Stimulated activated naive CD4-positive, alpha-beta T cell (primary cell): ENCODE measurements at places on chromosomes 16 and 17.
A peak's percentile ranks its signal among the peaks of the same experiment; 100 is the strongest.

GRCh38 chr16:85981826-85982562, 83.0 kb downstream of the IRF8 start:
- no peak for DNase-seq

GRCh38 chr17:16129441-16130205, 85.7 kb downstream of the NCOR1 start:
- DNase-seq, result no peak

GRCh38 chr16:55341681-55342080, 17.7 kb downstream of the IRX6 start:
- DNase-seq, result no peak

- DNase-seq, result no peak
These were observed 181.6 kb upstream of the C17orf78 start for GRCh38 chr17:37194208-37194607.

DNA sequence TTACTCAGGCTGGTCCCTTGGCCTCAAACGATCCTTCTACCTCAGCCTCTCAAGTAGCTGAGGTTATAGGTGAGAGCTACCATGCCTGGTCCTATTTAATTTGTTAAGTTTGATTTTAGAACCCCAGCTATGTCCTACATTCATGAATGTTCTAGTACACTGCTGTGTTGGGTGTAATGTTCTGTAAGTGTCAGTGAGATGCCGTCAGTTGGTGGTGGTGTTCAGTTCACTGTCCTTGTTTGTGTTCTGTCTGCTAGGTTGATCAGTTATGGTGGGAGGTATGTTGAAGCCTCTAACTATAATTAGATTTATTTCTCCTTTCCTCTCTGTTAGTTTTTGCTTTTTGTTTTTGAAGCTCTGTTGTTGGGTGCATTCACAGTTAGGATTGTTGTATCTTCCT, 8.3 kb downstream of the IST1 start:
- no peak for DNase-seq

- no peak for DNase-seq
These were observed 514 bp downstream of the UBFD1 start for GRCh38 chr16:23557779-23558702.

DNA sequence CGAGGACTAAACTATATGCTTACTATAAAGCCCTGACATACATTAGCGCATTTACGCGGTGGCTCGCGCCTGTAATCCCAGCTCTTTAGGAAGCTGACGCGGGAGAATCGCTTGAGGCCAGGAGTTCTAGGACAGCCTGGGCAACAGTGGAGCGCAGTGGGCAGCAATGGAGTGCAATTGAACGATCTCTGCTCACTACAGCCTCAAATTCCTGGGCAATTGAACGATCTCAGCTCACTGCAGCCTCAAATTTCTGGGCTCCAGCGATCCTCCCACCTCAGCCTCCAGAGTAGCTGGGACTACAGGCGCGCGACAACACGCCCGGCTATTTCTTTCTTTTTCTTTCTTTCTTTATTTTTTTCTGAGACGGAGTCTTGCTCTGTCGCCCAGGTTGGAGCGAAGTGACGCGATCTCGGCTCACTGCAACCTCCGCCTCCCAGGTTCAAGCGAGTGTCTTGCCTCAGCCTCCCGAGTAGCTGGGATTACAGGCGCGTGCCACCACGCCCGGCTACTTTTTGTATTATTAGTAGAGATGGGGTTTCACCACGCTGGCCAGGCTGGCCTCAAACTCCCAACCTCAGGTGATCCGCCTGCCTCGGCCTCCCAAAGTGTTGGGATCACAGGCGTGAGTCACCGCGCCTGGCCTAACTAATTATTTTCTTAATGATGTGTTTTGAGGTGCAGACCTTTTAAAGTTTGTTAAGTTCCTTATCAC, 506 bp upstream of the COG7 start:
- no peak for DNase-seq

DNA sequence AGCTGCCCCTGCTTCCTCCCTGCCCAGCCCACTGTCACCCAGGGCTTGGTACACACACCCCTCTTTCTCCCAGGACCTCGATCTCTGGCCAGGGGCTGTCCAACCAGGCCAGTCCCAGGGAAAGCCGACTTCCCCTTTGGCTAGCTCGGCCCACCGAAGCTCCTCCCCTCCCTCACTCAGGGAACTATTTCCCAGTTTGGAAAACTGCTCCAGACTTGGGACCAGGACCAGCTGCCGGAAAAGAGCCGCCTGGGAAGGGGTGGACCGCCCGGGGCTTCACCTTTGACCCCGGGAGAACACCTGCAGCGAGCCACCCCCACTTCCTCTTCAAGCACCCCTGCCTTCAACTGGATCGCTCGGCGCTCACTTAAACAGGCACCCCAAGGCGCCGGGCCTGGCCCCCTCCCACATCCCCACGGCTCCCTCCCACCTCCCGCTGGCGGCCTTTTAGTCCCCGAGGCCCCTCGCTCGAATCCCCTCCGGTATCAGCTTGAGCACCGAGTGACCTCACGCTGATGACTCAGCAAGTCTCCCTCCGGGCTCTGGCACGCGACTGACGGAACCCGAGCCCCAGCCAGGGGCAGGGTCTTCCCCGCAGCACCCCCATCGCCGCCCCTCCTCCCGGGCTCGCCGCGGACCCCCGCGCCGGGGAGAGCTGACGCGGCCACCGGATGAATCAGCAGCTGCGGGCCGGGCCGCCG, 934 bp downstream of the MAFG start:
- DNase-seq, result peak; percentile 48

DNA sequence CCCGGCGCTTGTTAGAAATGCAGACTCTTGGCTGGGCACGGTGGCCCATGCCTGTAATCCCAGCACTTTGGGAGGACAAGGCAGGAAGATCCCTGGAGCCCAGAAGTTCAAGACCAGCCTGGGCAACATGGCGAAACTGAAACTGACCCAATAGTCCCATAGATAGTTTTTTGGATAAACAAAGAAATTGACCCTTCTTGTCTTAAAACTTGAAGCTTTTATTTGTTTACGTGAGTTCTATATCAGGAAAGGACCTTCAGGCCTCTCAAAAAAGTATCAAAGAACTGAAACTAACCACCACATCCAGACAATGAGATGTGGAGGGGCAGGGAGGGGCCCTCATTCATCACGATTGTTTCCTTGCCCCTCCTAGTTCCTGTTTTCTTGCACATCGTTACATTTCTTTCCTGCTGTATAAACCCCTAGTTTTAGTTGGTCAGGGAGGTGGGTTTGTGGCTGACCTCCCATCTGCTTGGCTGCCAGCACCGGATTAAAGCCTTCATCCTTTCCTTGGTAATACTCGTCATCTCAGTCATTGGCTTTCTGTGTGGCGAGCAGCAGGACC, 29.9 kb upstream of the PRM1 start:
- peak; percentile 69 for DNase-seq

GRCh38 chr17:49906531-49907136, 58.8 kb upstream of the TAC4 start:
- no peak for DNase-seq

GRCh38 chr16:31063843-31064611, 10.0 kb downstream of the ZNF668 start:
- no peak for DNase-seq

DNA sequence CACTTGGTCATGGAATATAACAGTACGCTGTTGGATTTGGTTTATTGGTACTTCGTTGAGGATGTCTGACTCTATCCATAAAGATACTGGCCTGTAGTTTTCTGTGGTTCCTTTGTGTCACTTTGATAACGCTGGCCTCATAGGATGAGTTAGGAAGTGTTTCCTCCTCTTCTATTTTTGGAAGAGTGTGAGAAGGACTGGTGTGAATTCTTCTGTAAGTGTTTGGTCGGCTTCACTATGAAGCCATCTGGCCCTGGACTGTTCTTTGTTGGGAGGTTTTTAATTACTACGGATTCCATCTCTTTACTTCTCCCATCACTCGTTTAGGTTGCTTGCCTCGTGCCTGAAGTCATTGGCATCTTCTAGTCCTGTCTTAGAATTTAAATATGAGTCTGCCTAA, 117.3 kb downstream of the OR1D5 start:
- DNase-seq, result no peak

DNA sequence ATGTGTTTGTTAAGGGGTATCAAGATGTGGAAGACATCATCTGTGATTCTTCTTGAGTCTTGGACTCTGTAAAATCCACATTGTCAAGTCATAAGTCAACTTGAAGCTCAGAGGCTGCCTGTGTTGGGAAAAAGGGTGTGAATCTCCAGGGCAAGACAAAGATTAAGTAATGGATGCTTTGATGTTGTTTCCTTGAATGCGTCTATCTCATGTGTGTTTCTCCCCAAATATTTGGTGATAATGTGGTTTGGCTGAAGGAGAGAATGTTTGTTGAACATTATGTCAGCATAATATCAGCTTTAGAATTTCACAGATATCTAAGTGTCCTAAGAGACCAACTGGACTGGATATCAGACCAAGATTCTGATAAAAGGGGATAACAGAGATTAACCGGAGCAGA, 24.1 kb upstream of the KCNJ16 start:
- DNase-seq, result no peak

- DNase-seq, result no peak
These were observed 1.8 kb downstream of the USP7 start for GRCh38 chr16:8961811-8962390.

GRCh38 chr17:64064331-64064730, 43.9 kb upstream of the ICAM2 start:
- no peak for DNase-seq

GRCh38 chr17:20938244-20938643, 104.6 kb downstream of the USP22 start:
- no peak for DNase-seq

- DNase-seq, result no peak
These were observed 3.1 kb upstream of the TPPP3 start for GRCh38 chr16:67396159-67397035.
